SW480 (cell line): ENCODE measurements at places on chromosomes 5 and 9.

DNA sequence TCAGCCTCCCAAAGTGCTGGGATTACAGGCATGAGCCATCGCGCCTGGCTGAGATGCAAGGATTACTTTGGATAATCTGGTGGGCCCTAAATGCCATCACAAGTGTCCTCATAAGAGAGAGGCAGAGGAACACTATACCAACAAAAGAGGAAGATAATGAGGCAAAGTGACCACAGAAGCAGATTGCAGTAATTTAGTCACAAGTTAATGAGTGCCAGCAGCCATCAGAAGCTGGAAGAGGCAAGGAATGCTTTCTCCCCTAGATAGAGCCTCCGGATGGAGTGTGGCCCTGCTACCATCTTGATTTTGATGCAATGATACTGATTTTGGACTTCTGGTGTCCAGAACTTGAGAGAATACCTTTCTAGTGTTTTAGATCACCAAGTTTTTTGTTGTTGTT lies 122.3 kb downstream of the SPATA31D1 start:
- DNase-seq, result no peak

GRCh38 chr9:79689576-79689975 lies 117.8 kb downstream of the TLE4 start:
- no peak for DNase-seq

DNA sequence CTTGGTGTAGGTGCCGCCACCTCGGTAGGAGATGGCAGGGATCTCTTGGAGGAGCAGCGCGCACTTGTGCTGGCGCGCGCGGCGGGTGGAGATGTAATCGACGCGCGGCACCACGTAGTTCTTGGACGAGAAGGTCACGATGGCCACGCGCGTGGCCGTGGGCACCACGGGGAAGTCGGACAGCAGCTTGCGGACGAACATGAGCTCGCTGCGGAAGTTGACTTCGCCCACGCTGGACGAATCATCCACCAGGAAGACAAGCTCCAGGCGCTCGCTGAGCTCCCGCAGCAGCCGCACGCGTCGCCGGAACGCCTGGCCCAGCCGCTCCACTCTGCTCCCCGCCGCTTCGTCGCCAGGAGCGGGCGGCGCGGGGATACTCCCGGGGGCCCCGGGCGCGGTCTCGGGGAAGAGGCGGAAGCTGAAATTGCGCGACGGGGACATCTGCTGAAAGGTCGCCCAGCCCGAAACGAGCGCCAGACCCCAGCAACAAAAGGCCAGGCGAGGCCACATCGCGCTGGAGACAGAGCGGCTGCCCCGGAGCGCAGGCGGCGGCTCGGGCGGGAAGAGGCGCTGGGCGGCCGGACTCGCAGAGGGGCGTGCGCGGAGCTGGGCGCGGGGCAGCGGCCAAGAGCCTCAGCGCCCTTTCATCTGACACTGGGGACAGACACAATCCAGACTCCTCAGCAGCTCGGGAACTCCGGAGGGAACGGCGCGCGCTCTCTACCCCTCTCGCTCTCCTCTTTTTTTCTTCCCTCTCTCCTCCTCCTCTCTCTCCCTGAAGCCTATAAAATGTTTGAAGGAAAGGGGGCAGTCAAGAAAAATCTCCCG lies at the start of gene SVEP1:
Gene SVEP1 (minus strand): TSS at position 708 of the 828 bp plus-strand sequence. CDS start 198 bp downstream, at position 510.
- no peak for DNase-seq

GRCh38 chr5:74426506-74426905 lies 214.0 kb downstream of the ENC1 start:
- no peak for DNase-seq

- DNase-seq, result no peak
Measured at GRCh38 chr5:4735261-4735660, 404.9 kb upstream of the ADAMTS16 start.

DNA sequence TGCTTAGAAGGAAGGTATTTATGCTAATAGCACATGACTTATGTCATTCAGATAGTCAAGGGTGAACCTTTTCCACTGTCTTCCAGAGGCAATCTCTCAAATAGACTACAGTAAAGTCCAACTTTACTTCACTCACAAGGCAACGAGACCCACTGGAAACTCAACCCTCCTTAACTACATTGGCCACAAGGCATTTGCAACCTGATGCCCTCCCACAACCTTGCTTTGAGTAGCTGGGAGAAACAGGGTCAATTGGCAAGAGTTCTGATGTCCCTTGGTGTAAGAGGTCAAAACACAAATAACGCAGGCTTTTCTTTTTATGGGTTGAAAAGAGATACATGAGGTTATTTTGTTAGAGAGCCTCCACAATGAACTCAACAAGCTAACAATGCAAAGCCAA lies 6.1 kb downstream of the GAS1 start:
- no peak for DNase-seq

GRCh38 chr9:124452841-124453585 lies 2.8 kb downstream of the ADGRD2 start:
- no peak for DNase-seq

- no peak for DNase-seq
Measured at GRCh38 chr5:17156463-17156862, 61.0 kb upstream of the BASP1 start.

- DNase-seq, result no peak
Measured at GRCh38 chr5:135210286-135211055, 176.4 kb upstream of the PITX1 start.

DNA sequence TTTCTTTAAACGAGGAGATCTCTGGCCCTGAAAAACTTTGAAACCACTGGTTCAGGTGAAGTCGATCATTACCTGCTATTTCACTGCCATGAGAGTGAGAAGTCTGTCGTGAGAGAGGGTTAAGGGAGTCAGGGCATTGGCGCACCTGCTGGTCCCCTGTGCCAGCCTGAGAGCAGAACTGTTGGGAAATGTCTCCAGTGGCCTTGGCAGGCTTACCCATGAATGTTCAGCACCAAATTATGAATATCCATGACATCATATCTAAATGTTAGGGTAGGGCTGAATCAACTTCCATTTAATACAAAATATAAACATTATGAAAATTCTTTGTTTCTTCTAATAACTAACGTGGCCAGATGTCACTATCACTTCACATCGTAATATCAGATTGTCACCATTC lies 379.3 kb downstream of the KDM4C start:
- no peak for DNase-seq

GRCh38 chr9:109335929-109336328 lies 15.1 kb upstream of the EPB41L4B start:
- no peak for DNase-seq

DNA sequence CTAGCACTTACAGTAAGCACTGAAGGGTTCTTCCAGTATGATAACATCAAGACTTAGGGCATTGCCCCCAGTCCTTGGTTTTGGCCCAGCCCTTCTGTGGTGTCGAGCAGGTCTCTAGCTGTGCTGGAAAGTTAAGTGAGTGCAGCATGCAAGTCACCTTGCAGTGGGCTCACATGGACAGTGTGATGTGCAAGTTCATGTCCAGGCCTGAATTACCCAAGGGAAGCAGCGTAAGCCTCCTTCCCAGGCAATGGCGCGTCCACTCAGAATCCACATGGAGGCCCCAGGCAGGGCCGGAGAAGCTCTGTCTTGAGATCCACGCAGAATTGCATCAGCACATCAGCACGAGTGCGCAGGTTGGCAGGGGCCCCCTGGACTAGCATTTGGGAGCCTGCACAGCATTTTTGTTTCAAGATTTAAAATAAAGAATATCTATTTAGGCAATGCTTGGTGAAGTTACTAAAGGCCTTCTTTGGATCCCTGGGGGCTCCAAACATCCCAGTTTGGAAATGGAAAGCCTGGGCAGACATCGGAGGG lies 108.4 kb upstream of the ALDH1B1 start:
- no peak for DNase-seq

- DNase-seq, result no peak
Measured at GRCh38 chr5:60583616-60584015, 116.3 kb downstream of the DEPDC1B start.

DNA sequence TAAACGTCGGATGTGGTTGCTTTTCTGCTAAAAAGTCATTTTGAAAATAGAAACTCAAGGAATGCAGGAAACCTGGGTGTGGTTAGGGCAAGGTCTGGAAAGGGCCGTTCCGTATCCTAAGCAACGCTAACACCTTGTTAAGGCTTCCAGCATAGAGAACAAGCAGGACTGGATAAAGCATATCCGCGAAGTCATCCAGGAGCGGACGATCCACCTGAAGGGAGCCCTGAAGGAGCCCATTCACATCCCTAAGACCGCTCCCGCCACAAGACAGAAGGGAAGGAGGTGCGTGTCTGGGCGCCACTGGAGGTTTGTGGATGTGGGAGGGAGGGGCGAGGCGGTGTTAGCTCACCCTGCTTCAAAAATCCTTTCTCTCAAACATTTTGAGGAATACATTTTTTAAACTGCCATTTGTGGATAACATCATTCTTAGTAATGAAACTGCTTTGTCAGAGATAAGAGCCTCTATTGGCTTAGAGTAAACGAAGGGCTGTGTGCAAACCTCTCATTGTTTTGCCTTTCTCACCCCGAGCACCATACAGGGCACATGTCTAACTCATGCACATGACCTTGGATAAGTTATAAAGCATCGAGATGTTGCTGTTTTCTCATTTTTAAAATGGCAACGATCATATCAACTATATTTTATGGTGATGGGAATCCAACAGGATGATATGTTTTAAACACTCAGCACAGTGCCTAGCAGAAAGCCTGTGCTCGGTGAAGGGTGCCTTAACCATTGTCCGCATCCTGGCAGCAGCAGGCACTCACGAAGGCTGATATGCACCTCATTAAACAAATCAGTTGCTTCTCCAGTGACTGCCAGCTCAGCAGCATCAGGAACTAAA lies 175.7 kb upstream of the OTULINL start:
- DNase-seq, result no peak

GRCh38 chr9:5013374-5013773 lies 28.3 kb downstream of the JAK2 start:
- no peak for DNase-seq

- DNase-seq, result peak; percentile 97
Measured at GRCh38 chr9:121286973-121287741, 19.2 kb downstream of the GSN start.

- DNase-seq, result no peak
Measured at GRCh38 chr9:72415163-72415562, 50.2 kb upstream of the ZFAND5 start.

- peak; percentile 14 for DNase-seq
Measured at GRCh38 chr5:169350016-169350415, 49.1 kb upstream of the SLIT3 start.

GRCh38 chr5:51278539-51278938 lies 104.7 kb upstream of the ISL1 start:
- DNase-seq, result no peak

GRCh38 chr5:87526131-87526530 lies 113.4 kb upstream of the CCNH start:
- DNase-seq, result no peak

GRCh38 chr9:25935188-25935587 lies 256.9 kb upstream of the TUSC1 start:
- DNase-seq, result no peak

- no peak for DNase-seq
Measured at GRCh38 chr5:58761407-58761806, 178.5 kb downstream of the RAB3C start.

DNA sequence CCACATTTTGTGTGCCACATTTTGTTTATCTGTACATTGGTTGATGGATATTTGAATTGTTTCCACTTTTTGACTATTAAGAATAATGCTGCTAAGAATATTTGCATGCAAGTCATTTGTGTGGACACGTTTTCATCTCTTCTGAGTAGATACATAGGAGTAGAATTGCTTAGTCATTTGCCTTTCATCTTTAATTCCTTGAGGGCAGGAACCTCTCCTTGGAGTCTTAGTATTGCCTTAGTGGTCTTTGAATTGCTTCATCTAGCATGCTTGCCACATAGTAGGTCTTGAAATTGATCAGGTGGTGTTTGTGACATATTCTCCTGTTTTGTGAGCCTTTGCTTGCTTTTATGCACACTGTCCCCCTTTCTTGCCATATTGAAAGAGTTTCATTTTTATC lies 128.5 kb downstream of the NR3C1 start:
- no peak for DNase-seq

DNA sequence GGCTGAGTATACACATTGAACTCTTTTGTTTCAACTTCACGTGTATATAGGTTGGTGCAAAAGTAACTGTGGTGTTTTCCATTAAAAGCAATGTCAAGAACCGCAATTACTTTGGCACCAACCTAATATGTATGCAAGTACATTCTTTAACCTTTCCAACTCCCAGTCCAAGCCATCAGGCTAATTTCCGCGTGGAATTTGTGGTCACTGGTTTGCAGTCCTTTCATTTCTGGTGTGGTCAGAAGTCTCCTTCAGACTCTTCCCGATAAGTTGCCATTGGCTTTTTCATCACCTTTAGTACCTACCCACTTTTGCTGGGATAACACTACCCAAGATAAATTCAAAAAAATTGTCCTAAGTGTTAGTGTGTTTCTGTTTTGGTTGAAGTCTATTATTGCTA lies 84.0 kb downstream of the RGS3 start:
- DNase-seq, result peak; percentile 53

GRCh38 chr5:138951091-138951985 lies 76.2 kb upstream of the LRRTM2 start:
- DNase-seq, result no peak

DNA sequence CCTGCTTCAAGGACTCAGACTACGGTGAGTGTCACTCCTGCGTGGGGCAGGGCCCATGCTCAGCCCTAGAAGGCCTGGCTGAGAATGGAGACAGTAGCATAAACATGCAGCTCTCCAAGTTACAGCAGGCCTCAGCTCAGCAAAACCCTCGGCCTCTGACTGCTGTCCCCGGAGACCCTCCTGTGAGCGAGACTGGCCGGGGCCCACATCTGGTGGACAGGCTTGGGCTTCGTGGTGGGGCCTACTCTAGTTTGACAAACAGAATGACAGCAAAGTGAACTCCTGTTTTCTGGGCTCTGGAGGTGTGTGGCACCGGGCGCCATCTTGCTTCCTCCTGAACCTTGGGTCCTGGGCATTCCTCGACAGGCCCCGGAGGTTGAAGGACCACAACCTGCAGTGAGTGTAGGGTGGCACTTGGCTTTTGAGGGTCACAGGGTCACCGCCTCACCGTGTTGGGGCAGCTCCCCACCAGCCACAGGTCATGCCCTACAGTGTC lies 97.5 kb downstream of the PHF2 start:
- no peak for DNase-seq

DNA sequence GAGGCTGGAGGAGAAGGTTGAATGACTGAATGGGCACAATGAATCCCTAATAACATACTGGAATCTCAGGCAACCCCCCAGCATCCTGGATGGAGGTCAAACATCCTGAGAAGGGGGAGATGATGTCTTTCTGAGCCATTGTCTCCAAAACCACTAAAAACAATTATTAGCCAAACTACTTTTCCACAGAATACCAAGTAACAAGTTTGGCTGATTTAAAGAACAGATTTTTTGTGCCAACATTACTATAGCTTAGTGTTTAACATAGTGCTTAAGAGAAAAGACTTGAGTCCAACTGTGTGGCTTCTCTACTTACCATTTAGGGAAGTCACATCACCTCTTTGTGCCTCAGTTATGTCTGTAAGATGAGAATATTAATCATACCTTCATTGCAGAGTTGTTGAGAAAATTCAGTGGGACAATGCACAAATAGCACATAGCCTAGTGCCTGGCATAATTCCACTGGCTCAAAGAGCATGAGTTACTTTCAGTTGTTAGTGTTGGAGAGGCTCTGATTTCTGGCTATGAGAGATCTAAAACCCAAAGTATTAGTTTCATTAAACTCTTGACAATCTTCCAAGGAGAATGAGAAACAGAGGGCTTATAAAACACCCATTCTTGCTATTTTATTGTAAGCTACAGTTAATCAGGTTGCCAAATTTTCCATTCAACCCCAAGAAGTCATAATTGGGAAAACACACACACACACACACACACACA lies 111.3 kb upstream of the NR3C1 start:
- no peak for DNase-seq
